ENCODE measurements at places on chromosomes 7 and 10.

DNA sequence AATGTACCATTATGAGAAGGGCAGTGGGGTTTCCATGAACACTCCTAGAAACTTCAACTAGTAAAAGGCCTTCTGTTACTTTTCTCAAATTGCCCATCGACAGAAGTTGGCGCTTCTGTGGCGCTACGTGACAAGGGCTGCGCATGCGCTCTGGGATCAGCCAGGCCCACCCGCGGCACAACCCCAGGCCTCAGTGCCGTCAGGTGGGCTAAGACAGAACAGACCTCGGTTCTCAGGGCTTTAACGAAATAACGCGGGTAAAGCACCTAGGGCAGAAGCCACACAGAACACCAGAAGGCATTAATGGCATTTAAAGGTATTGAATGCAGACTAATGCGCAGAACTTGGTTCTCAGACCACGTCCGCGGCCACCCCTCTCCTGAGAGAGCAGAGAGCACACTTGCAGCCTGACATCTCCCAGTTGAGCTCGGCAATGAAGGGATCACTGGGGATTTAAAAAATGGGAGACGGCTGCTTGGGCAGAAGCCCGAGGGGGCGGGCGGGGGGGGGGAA lies 67.6 kb upstream of the CTNNA3 start:
- DNase-seq, result peak; percentile 55

- no peak for DNase-seq
Measured at GRCh38 chr10:18608596-18608995, 42.8 kb downstream of the NSUN6 start.

GRCh38 chr7:22204312-22204711 lies 152.6 kb downstream of the RAPGEF5 start:
- DNase-seq, result no peak

DNA sequence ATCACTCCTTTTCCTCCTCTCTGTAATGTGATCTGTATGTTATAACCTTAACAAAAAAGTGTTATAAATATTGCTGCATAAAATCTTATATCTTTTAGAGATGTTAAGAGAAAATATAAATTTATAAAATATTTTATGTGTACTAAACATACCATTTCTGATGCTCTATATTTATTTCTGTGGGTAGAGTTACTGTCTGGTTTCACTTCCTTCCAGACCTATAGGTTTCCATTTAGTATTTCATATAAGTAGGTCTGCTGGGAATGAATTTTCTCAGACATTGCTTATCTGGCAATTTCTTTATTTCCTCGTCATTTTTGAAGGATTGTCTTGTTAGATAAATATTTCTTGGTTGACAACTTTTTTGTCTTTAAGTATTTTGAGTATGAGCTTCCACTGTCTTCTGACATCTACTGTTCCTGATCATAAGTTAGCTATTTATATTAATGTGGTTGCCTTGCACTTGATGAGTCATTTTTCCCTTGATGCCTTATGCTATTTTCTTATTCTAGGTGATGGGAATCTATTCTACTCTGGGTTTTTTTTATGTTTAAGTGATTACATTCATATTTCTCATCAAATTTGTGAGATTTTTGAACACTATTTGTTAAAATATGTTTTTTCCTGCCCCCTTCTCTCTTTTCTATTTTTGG lies 11.2 kb upstream of the THSD7A start:
- DNase-seq, result no peak

DNA sequence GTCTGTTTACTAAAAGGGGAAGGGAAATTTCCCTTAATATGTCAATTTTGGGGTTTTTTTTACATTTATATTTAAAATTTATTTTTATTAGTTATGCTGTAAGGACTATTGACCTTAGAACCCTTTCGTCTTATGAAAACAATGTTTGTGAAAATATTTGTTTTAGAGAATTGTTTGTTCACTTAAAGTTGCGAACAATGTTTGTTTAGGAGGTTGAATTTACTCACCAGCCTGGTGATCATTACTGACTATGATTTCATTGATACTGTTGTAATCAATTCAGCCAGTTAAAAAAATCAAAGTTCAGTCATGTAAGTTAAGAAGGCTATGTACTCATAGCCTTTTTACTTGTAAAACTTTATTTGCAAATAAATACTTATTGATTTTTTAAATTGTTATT lies 27.4 kb upstream of the TSPAN13 start:
- DNase-seq, result no peak

DNA sequence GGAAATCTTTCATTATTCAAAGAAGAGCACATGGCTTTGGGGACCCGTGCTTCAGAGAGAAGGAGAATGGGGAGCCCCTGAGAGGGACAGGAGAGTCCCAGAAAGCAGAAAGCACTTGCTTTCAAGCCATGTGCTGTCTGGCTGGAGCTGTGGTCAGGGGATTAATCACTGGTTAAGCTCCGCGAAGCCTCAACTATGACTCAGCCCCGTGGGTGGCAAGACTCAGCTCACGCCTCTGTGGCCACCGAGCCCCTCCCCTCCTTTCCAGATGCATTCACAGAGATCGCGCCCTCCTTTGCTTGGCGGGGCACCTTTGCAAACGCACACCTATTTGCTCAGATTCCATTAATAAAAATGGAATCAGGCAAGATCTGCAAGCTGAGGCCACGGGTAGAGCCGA lies 202.9 kb upstream of the TCERG1L start:
- no peak for DNase-seq

GRCh38 chr10:7657552-7657951 lies 9.2 kb downstream of the ITIH5 start:
- DNase-seq, result no peak

DNA sequence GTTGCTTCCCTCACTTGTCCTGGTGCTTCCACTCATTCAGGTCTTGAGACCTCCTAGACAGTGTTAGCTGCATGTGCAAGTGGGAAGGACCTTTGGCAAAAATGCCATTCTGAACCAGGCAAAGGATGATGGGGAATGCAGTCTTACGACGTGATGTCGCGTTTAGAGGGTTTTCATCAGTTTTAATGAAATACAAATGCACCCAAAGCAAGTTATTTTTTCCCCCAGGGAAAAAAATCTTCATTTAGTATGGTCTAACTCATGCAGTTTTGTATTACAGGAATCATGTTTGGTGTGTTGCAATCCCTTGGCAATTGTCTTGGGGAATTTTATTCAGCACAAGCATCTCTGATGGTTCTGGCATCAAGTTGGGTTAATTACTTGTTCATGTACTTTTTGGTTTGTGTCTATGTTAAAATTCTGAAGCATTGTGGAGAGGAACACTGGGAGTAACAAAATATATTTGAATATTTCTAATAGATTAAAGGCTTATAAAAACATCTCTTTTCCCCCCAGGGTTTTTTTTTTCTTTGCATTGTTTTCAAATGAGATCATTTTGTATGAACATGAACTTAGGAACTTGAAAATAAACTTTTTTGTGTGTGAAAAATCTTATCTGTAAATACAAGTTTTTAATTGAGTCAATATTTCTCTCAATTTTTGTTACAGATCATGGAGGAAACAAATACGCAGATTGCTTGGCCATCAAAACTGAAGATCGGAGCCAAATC lies 188.9 kb downstream of the BICC1 start:
- no peak for DNase-seq

DNA sequence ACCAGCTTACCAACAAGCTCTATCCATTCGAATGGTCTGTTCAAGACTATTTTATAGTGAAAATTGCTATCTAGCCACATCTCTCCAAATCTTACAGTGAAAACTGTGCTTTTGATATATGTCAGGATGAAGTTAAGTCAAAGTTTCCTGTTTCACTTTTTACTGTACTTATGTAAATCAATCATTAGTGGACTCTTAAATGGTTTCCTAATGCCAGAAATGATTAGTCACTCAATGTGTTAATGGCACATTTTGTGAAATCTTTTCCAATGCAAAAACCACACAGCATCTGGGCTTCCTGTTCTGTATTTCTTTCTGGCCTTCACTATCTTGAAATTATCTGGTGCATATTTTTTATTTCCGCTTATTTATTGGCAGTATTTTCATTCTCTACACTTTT lies 87.3 kb upstream of the STEAP1B start:
- no peak for DNase-seq

DNA sequence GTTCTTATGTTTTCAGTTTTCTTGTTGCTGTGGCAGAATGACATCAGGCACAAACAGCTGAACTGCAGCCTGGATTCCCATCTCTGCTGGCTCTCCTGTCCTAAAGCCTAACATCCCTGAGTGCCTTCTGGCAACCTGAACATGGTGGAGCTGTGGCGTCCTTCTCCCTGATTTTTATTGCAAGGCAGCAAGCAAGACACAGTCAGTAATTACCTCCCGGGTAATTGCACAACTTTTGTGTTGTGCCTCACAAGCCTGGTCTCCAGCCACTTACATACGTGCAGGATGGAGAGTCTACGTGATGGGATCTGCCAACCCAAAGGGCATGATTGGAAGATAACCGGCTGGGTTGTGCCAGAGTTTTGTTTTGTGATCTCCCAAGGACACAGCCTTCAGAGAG lies 116.1 kb upstream of the PARD3 start:
- DNase-seq, result no peak

DNA sequence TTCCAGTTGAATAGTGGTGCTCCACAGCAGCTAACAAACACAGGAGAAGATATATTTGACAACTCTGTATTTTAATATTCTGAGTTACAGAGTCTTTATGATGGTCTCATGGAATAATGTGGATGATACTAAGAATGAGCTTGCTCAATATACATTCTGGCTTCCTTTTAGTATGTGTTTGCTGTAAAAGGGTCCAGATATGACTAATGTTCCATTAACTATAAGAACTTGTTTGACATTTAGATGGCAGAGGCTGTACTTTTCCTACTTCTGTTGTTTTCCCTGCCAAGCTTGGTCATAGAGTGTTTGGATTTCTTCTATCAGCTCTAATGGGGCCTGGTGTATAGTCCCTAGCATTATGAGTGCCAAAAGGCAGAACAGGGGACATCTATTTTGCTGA lies 61.5 kb upstream of the GPR22 start:
- DNase-seq, result no peak

GRCh38 chr7:15554081-15554480 lies 7.7 kb downstream of the AGMO start:
- DNase-seq, result no peak

GRCh38 chr10:114395366-114396022 lies 8.8 kb downstream of the AFAP1L2 start:
- DNase-seq, result no peak

DNA sequence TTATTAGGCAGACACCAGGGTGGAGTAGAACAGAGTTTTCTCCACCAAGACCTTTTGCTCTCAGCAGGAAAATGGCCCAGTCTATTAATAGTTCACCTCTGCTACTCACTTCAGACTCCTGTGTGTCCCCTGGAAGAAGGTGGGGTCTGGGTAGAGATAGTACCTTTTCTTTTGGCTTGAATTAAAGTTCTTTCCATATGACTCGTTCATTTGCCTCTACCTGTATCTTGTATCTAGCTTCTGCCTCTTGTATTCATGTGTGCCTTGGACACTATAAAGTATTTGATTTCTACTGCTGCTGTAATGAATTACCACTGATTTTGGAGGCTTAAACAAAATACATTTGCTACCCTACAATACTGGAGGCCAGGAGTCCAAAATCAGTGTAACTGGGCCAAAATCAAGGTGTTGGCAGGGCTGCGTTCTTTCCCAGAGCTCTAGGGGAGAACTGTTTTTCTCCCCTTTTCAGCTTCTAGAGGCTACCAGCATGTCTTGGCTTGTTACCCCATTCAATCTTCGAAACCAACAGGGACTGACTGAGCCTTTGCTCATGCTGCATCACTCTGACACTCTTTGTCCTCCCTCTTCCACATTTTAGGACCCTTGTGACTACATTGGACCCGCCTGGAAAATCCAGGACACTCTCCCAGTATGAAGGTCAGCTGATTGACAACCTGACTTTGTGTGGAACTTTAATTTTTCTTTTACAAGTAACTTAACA lies 155.6 kb upstream of the PRSS58 start:
- DNase-seq, result no peak

GRCh38 chr10:46305079-46305818 lies 18.5 kb downstream of the ANTXRL start:
- DNase-seq, result no peak

DNA sequence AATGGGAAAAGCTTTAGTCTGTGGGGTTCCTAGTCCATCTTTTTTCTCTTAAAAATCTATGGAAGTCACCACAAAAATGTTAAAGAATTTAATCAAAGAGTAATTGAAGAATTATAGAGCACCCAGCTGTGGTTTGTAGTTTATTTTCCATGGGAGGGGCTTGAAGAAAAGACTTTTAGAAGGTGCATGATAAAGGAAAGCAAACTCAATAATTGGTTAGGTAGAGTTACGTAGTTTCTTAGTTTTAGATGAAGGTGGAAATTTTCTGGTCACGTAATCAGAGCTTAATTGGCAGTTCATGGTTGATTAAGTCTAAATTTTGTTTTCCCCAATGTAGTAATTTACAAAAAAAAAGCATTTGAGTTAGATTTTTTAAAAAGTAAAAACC lies 724 bp downstream of the ZNF107 start:
- DNase-seq, result no peak

DNA sequence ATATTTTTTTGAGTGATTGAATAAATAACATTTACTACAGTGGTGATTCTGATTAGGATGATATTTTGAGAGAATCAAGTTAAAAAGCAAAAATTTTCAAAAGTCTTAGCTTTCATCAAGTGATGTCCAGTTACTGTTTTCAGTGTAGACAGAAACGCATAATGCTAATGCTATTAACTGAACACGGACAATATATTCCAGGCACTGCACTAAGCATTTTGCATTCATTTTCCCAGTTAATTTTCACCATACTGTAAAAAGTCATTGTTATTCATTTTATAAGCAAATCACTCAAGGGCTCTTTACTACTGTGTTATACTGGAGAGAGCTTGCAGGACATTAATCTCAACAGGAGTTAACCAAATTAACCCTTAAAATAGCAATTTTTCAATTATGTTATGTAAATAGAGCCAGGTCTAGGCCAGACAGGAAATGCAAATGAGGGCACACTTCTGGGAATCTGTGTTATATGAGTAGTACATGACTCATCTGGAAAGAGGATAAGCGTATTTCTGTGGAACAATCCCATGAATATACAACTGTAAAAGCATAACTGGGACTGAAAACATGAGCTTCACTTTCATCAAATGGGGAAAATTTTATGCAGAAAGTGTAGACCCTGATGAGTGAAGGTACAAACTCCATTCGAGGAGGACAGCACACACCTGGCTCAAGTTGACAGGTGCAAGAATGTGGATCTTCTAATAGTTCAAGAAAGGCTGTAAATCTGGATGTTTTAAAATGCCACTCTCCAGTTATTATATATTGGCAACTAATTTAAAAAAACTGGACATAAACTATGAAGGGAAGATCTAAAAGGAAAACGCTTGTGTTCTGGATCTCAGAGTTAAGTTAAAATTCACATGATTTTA lies 75.4 kb downstream of the ANK3 start:
- DNase-seq, result no peak

DNA sequence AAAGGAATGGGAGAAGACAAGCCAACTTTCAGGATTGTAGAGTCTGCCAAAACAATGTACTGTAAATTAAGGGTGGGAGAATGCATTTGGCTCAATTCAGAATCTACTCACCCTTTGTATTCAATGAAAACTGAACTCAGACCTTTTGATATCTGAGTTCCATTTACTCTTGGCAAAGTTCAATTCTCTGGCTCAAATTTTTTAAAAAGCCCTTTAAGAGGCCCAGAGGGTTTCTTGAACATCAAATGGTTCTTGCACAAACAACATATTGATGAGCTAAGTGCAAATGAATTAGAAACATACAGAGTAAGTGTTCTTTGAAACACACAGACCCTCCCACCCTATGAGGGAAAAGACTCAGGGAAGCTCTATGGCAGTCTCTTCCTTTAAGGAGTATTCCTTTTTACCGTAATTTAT lies 5.2 kb upstream of the XPNPEP1 start:
- no peak for DNase-seq
